ENCODE measurements at places on chromosomes 7 and 10.

- DNase-seq, result no peak
These were observed 42.4 kb downstream of the IL2RA start for GRCh38 chr10:6019796-6020195.

DNA sequence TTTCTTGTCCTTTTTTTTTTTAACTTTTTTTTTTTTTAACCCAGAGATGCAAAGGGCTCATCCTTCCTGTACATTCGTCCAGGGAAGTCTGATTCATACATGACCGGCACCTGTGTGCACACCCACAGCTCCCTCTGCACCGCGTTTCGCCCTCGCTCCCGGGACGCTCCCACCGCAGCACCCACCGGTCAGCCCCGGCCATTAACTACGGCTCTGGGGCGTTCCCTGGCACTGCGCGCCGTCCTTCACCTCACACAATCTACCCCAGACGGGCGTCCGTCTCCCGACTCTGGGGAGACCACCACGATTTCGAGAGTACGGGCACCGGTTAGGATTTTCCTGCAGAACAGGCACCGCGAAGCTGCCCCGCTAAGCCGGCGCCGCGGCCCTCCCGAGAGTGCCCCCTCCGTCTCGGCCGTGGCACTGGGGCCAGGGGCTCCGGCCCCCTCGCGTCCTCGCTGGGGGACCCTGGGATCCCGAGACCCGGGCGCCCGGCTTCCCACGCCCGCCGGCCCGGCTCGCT is 452 bp downstream of the ATE1 start:
- DNase-seq, result peak; percentile 75

DNA sequence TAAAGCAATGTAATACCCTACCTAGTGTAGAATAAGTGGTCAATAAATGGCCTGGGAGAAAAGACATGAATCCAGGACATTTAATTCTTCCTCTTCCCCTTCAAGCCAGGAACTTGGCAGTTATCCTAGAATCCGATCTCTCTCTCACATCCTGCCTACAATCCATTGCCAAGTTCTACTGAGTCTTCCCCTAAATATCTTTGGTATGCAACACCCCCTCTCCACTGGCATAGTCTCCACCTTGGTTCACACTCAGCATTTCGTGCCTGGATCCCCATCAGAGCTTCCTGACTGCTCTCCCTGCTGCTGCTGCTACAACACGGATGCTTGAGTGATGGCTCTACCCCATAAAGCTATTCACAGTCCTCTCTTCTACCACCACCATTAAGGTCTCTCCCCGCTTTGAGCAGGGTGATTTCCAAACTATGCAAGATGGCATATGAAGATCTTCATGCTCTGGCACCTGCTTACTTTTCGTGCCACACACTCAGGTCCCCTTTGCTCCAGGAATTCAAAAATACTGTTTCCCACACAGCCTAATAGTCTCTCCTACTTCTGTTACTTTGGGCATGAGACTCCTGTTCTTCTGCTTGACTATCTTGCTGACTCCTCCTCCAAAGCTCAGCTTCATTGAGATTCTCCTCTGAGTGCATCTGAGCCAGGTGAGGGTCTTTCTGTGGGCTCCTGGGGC is 4.8 kb downstream of the ANK3 start:
- no peak for DNase-seq

DNA sequence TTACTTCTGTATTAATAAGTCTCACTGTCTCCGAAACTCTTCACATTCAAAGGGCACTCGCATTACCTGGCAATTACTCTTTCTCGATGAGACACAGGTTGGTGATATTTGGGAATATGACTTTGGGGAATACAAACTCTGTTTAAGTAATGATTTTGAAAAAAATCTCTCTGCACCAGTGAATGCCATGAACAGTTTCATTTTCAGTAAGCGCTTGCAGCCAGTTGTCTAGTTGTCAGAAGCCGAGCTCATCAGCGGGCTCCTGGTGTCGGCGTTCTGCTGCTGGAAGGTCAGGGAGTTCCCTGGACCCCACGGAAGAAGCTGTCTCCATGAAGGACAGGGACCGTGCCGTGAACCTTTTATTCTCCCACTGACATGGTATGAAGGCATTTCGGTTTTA is 57.7 kb downstream of the PTPRE start:
- no peak for DNase-seq

GRCh38 chr7:159084069-159084801 is 60.4 kb downstream of the VIPR2 start:
- DNase-seq, result peak; percentile 58

DNA sequence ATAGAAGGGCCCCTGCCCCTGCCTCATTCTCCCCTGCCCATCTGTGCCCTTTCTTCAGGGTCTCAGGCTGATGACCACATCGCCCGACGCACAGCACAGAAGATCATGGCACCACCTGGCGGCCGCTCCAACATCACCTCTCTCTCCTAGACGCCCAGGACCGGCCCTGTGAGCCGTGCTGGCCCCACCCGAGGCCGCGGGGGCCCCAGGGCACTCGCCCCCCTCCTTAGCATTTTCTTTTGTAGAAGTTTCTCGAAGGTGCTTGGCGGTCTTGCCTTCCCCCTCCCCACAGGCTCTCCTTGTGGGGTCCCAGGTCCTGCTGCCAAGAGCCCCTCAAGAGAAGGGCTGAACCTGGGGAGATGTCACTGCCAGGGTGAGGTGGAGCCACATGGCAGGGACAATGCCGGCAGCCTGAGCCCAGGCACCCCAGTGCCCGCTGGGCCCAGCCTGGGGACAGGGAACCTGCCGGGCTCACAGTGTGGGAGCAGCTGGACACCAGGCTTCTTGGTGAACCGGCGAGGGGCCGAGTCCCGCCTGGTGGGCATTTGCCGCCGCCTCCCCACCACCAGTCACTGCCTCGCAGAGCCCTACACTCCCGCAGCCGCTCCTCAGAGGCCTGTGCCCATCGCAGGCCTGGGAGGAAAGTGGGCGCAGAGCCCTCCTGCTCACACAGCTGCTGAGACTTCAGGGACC is 18.2 kb downstream of the DPYSL4 start:
- DNase-seq, result no peak

GRCh38 chr7:25382869-25383268 is 154.6 kb upstream of the NPVF start:
- DNase-seq, result no peak

- DNase-seq, result no peak
These were observed 42.6 kb downstream of the OTUD1 start for GRCh38 chr10:23481363-23481961.

DNA sequence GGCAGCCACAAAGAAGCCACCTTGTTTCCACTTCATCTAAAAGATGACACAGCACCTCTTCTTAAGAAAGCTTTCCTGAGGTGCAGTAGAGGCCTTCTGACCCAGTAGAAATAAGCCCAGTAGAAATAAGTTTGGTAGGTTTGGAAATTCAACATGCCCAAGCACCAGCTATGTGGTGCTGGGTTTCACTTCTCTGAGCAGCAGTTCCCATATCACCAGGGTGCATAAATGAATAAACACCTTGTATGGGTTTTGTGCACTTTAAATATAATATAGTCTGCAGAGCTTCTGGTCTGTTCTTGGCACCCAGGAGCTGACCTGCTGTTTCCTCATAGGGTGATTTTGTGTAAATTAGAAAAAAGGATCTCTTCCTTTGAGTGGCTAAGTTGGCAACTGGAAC is 492.4 kb upstream of the SORCS1 start:
- no peak for DNase-seq

GRCh38 chr10:119940487-119940886 is 48.0 kb downstream of the SEC23IP start:
- DNase-seq, result no peak

- no peak for DNase-seq
These were observed 7.8 kb downstream of the NPS start for GRCh38 chr10:127556916-127557315.

DNA sequence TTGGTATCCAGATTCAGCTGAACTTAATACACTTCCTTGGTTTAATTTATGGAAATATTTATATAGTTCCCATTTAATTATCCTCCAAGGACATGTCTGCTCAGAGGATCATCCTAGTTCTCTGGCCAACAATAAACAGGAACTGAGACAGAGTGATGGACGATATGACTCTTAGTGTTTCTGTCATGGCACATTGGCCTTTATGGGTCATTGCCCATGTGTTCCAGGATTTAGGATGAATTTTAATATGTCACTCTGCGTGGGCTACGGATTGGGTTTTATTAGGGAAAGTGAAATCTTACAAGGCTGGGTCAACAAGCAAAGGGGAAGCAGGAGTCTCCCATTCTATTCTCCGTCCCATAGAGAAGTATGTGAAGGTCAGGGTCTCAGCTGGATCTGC is 18.8 kb upstream of the TNPO3 start:
- no peak for DNase-seq

DNA sequence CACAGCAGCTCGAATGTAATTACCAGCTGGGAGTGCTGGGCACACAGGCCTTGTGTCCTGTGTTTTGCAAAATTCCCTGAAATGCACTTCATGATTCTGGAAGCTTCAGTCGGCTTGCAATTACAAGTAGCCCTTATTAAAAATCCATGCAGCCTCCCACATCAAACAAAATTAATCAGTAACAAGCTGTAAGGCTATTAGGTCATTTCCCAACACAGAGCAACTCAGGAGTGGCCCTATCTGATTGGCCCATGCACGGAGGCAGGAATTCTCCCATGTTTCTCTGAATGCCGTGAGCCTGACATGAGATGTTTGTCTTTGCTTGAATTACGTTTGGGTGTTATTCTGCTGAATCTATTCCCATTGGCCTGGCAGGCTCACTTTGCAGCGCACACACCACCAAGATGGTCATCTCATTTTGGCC is 36.9 kb downstream of the FOXL3 start:
- DNase-seq, result no peak

- no peak for DNase-seq
These were observed 76.7 kb downstream of the IGF2BP3 start for GRCh38 chr7:23393636-23394035.

Data from activated effector memory CD4-positive, alpha-beta T cell treated with anti-CD3 and anti-CD28 coated beads, Interleukin-2, amount 50 U/mL, for 16 hours (primary cell).